ENCODE measurements at places on chromosomes 7 and 10. TPM values are rescaled to one million over a fixed set of nuclear protein-coding genes. Genes with fewer than 3 reads are reported as not detected.

The ZFAND4 gene
- total RNA-seq, result 3.8 TPM

The ITIH5 gene
- 0.30 TPM for total RNA-seq

The PNLIPRP1 gene
- total RNA-seq, result not detected

The NFE2L3 gene
- total RNA-seq, result 52.9 TPM

The EPHB6 gene
- not detected for total RNA-seq

The C10orf143 gene
- total RNA-seq, result not detected

Data from mammary microvascular endothelial cell (primary cell).